ENCODE measurements at places on chromosomes 3 and 15.

DNA sequence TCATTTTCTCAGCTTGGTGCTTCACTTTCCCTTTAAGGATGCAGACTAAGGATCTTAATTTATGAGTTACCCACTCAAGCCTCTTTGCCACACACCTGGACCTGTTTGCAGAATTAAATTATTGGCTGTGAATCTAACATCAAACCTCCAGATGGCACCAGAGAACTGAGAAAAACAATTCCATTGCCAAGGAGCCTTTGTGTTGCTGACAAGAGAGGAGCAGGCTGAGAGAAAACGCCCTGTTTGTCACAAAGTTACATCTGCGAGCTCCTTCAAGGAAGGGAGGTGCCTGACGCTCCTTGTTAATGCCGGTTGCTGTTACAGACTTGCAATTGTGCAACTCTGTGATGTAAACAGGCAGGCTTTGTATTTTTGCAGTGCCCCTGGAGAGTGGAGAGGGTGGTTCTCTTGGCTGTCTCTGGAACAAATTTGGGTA, 36.3 kb upstream of the TMC3 start:
- peak; percentile 75 for DNase-seq
- H3K27me3 ChIP-seq: peaks cover 16% of the 10 kb centered on the region
- no peaks in the 10 kb centered on the region for H3K36me3 ChIP-seq
- H3K27ac ChIP-seq: no peak overlapping the region
- no peaks in the 10 kb centered on the region for H3K4me1 ChIP-seq
- H3K4me3 ChIP-seq: no peak overlapping the region

GRCh38 chr15:85764649-85765277, 30.0 kb downstream of the KLHL25 start:
- H3K4me1 ChIP-seq: no peaks in the 10 kb centered on the region
- H3K27ac ChIP-seq: peak overlapping the region; percentile 4
- no peak for DNase-seq
- no peak overlapping the region for H3K4me3 ChIP-seq
- H3K27me3 ChIP-seq: no peaks in the 10 kb centered on the region

GRCh38 chr3:66386011-66386924, 114.6 kb downstream of the LRIG1 start:
- H3K4me3 ChIP-seq: no peak overlapping the region
- H3K27me3 ChIP-seq: no peaks in the 10 kb centered on the region
- H3K36me3 ChIP-seq: peaks cover 54% of the 10 kb centered on the region
- no peaks in the 10 kb centered on the region for H3K4me1 ChIP-seq

DNA sequence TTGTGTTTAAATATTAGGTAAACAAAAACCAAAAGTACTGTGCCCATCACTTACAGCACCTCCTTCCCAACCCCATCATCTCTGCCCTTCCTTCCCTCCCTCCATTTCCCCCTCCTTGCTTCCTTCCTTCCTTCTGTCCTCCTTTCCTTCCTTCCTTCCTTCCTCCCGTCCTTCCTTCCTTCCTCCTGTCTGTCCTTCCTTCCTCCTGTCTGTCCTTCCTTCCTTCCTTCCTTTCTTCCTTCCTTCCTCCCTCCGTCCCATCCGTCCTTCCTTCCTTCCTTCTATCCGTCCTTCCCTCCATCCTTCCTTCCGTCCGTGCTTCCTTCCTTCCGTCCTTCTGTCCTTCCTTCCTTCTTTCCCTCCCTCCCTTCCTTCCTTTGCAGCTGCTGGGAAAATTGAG, 67.8 kb upstream of the SIAH2 start:
- DNase-seq: no peak
- H3K36me3 ChIP-seq: no peaks in the 10 kb centered on the region
- no peak overlapping the region for H3K4me3 ChIP-seq
- H3K27me3 ChIP-seq: no peaks in the 10 kb centered on the region

GRCh38 chr15:55879181-55879580, 114.2 kb downstream of the NEDD4 start:
- no peaks in the 10 kb centered on the region for H3K4me1 ChIP-seq
- H3K4me3 ChIP-seq: no peak overlapping the region
- H3K36me3 ChIP-seq: no peaks in the 10 kb centered on the region
- no peak for DNase-seq

- H3K4me3 ChIP-seq: no peak overlapping the region
- no peaks in the 10 kb centered on the region for H3K36me3 ChIP-seq
- H3K4me1 ChIP-seq: peaks cover 8% of the 10 kb centered on the region
- DNase-seq: no peak
- H3K27ac ChIP-seq: no peak overlapping the region
These were observed 17.8 kb upstream of the MORF4L1 start for GRCh38 chr15:78854833-78855372.

GRCh38 chr15:47523681-47524475, 193.4 kb upstream of the SEMA6D start:
- H3K27me3 ChIP-seq: no peaks in the 10 kb centered on the region
- H3K36me3 ChIP-seq: no peaks in the 10 kb centered on the region
- H3K4me1 ChIP-seq: no peaks in the 10 kb centered on the region
- DNase-seq: no peak
- H3K27ac ChIP-seq: no peak overlapping the region
- H3K4me3 ChIP-seq: no peak overlapping the region

- H3K36me3 ChIP-seq: no peaks in the 10 kb centered on the region
- H3K27ac ChIP-seq: no peak overlapping the region
- H3K4me3 ChIP-seq: no peak overlapping the region
- H3K27me3 ChIP-seq: no peaks in the 10 kb centered on the region
- DNase-seq: no peak
These were observed 154.3 kb upstream of the ARPP21 start for GRCh38 chr3:35484929-35485530.

- no peaks in the 10 kb centered on the region for H3K4me1 ChIP-seq
- peak overlapping the region; percentile 80 for H3K27ac ChIP-seq
- H3K27me3 ChIP-seq: no peaks in the 10 kb centered on the region
- H3K4me3 ChIP-seq: no peak overlapping the region
- no peak for DNase-seq
These were observed 35.5 kb upstream of the HACD2 start for GRCh38 chr3:123620343-123620742.

DNA sequence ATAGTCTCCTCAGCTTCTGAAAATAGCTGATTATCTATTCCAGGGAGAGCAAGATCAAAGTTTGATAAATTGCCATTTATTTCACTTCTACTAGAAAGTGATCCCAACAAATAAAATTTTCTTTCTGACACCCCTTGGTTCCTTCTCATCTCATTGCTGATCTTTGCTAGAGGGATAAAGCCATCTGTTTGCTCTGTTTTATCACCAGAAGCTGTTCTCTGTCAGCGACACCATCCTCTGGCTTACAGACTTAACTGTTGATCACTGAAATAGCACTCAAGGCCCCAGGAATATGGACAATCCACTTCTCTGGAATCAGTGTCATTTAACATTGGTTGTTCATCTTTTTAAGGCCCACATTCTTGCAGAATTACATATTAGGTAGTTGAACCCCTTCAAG, 219.0 kb downstream of the LSAMP start:
- H3K36me3 ChIP-seq: no peaks in the 10 kb centered on the region
- DNase-seq: no peak
- H3K27me3 ChIP-seq: no peaks in the 10 kb centered on the region
- no peaks in the 10 kb centered on the region for H3K4me1 ChIP-seq

- H3K4me3 ChIP-seq: no peak overlapping the region
- H3K27ac ChIP-seq: no peak overlapping the region
- DNase-seq: no peak
- H3K27me3 ChIP-seq: no peaks in the 10 kb centered on the region
These were observed 6.2 kb downstream of the PRTG start for GRCh38 chr15:55736756-55737155.

- no peak overlapping the region for H3K27ac ChIP-seq
- no peaks in the 10 kb centered on the region for H3K36me3 ChIP-seq
- DNase-seq: no peak
- H3K4me1 ChIP-seq: no peaks in the 10 kb centered on the region
These were observed 52.4 kb downstream of the TRIM69 start for GRCh38 chr15:44788748-44789147.

- H3K36me3 ChIP-seq: no peaks in the 10 kb centered on the region
- H3K27me3 ChIP-seq: peaks cover 4% of the 10 kb centered on the region
- H3K4me3 ChIP-seq: no peak overlapping the region
- DNase-seq: no peak
These were observed 1018.6 kb downstream of the TUSC7 start for GRCh38 chr3:117728226-117728625.

- H3K36me3 ChIP-seq: no peaks in the 10 kb centered on the region
- H3K4me3 ChIP-seq: no peak overlapping the region
- H3K27ac ChIP-seq: no peak overlapping the region
- no peak for DNase-seq
- H3K4me1 ChIP-seq: peaks cover 19% of the 10 kb centered on the region
These were observed 252.8 kb downstream of the CLSTN2 start for GRCh38 chr3:140187656-140188221.

DNA sequence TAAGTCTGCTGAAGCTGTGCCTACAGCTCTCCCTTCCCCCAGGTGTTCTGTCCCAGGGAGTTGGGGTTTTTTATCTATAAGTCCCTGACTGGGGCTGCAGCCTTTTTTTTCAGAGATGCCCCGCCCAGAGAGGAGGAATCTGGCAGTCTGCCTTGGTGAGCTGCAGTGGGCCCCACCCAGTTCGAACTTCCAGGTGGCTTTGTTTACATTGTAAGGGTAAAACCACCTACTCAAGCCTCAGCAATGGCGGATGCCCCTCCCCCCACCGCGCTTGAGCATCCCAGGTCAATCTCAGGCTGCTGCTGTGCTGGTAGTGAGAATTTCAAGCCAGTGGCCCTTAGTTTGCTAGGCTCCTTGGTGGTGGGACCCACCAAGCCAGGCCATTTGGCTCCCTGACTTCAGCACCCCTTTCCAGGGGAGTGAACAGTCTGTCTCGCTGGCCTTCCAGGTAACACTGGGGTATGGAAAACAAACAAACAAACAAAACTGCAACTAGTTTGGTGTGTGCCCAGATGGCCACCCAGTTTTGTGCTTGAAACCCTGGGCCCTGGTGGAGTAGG, 189.4 kb downstream of the MFSD1 start:
- no peaks in the 10 kb centered on the region for H3K4me1 ChIP-seq
- no peak overlapping the region for H3K4me3 ChIP-seq
- no peaks in the 10 kb centered on the region for H3K27me3 ChIP-seq
- H3K27ac ChIP-seq: no peak overlapping the region

GRCh38 chr3:10666621-10667020, 149.4 kb upstream of the SLC6A11 start:
- H3K27me3 ChIP-seq: no peaks in the 10 kb centered on the region
- no peak overlapping the region for H3K4me3 ChIP-seq
- H3K27ac ChIP-seq: no peak overlapping the region
- DNase-seq: no peak
- H3K36me3 ChIP-seq: no peaks in the 10 kb centered on the region
- H3K4me1 ChIP-seq: no peaks in the 10 kb centered on the region

- H3K4me1 ChIP-seq: no peaks in the 10 kb centered on the region
- no peak overlapping the region for H3K27ac ChIP-seq
- H3K4me3 ChIP-seq: no peak overlapping the region
- H3K36me3 ChIP-seq: no peaks in the 10 kb centered on the region
- H3K27me3 ChIP-seq: no peaks in the 10 kb centered on the region
These were observed 96.2 kb upstream of the ARHGEF26 start for GRCh38 chr3:154025007-154025406.

DNA sequence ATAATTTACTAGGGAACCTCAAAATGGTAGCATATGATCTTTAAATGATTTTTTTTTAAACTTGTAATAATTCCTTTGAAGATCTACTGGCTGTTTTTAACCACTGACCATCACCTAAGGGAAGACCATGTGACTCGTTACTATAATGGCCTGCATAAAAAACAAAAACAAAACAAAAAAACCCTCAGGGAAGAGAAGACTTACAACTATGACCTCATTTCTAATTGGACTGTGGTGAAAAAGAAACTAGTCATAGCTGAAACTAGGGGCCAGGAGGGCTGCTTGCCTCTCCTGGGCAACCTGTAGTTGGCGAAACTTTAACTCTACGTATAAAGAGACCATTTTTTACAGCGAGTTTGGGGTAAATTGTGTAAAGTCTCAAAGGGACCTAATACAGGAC, 23.0 kb downstream of the PAQR9 start:
- H3K4me1 ChIP-seq: no peaks in the 10 kb centered on the region
- H3K4me3 ChIP-seq: no peak overlapping the region
- no peak overlapping the region for H3K27ac ChIP-seq
- DNase-seq: no peak

GRCh38 chr15:39624806-39625205, 43.9 kb downstream of the THBS1 start:
- DNase-seq: peak; percentile 73
- H3K36me3 ChIP-seq: no peaks in the 10 kb centered on the region
- no peaks in the 10 kb centered on the region for H3K27me3 ChIP-seq
- H3K4me3 ChIP-seq: no peak overlapping the region
- H3K4me1 ChIP-seq: peaks cover 14% of the 10 kb centered on the region

DNA sequence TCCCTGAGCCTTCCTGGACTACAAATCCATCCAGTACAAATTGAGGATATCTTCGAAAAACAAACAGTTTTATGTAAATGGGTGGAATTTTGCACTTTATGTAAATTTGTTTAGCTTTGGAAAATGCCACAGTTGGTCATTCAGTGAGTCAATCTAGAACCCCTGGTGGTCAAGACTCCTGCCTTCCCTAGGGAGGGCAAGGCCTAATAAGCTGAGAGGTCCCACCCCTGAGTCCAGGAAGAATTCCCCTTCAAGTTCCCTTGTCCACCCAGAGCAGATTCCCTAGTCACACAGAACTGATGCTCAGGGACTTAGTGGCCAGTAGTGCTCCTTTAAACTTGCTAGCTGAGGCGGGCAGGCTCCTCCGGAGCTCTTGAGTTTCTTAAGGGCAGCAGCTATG, 6.1 kb upstream of the RUBCN start:
- peaks cover 2% of the 10 kb centered on the region for H3K4me1 ChIP-seq
- no peaks in the 10 kb centered on the region for H3K36me3 ChIP-seq
- H3K27ac ChIP-seq: no peak overlapping the region
- no peak for DNase-seq
- H3K4me3 ChIP-seq: no peak overlapping the region

GRCh38 chr3:852033-852432, 240.8 kb upstream of the CNTN6 start:
- no peaks in the 10 kb centered on the region for H3K27me3 ChIP-seq
- no peak for DNase-seq
- no peaks in the 10 kb centered on the region for H3K36me3 ChIP-seq
- H3K4me1 ChIP-seq: no peaks in the 10 kb centered on the region

DNA sequence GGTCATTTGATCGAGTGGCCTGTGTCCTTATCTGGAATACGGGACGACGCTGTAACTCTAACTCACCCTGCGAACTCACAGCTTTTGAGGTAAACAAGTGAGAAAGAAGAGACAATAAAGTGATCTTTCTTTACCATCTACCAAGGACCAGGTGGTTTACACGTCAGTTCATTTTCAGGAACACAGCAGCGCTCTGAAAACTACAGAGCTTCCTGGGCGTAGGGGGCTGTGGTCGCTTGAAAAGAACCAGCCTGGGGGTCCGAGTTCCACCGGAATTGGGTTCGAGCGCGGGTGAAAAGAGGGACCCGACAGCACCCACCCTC, 357 bp downstream of the KIAA1143 start:
- H3K27me3 ChIP-seq: no peaks in the 10 kb centered on the region
- H3K36me3 ChIP-seq: peaks cover 6% of the 10 kb centered on the region
- H3K27ac ChIP-seq: peak overlapping the region; percentile 80
- H3K4me1 ChIP-seq: peaks cover 9% of the 10 kb centered on the region
- peak overlapping the region; percentile 83 for H3K4me3 ChIP-seq

- peak overlapping the region; percentile 59 for H3K27ac ChIP-seq
- H3K36me3 ChIP-seq: peaks cover 11% of the 10 kb centered on the region
- H3K4me1 ChIP-seq: peaks cover 3% of the 10 kb centered on the region
- no peaks in the 10 kb centered on the region for H3K27me3 ChIP-seq
These were observed 90.7 kb downstream of the TIGIT start for GRCh38 chr3:114384558-114384903.

GRCh38 chr3:150635526-150635925, 32.4 kb downstream of the SELENOT start:
- no peak for DNase-seq
- no peaks in the 10 kb centered on the region for H3K4me1 ChIP-seq
- H3K4me3 ChIP-seq: no peak overlapping the region
- peaks cover 4% of the 10 kb centered on the region for H3K36me3 ChIP-seq
- no peaks in the 10 kb centered on the region for H3K27me3 ChIP-seq
